Sigmoid colon (tissue), 7 donors: ENCODE measurements at places on chromosomes 2 and 18.

DNA sequence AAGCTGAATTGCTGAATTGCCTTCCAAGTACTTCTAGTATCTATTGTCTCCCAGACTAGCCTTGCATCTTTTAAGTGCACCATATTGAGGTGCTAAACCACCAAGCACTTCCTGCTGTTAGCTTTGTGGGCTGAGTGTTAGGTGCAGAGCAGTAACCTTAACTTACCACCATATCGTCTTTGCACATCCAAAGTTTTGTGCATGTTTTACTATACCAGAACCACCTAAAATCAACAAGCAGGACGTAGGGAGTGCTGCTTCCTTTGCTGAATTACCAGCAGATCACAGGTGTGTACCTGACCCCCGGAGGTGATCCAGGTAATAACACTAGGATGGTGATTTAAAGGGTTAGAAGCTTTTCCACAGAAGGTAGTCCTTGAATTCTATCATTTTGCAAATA lies 359.9 kb upstream of the HNRNPA3 start:
- H3K27ac ChIP-seq: no peak overlapping the region
- no peaks in the 10 kb centered on the region for H3K4me1 ChIP-seq
- H3K36me3 ChIP-seq: no peaks in the 10 kb centered on the region
- no peak for DNase-seq

DNA sequence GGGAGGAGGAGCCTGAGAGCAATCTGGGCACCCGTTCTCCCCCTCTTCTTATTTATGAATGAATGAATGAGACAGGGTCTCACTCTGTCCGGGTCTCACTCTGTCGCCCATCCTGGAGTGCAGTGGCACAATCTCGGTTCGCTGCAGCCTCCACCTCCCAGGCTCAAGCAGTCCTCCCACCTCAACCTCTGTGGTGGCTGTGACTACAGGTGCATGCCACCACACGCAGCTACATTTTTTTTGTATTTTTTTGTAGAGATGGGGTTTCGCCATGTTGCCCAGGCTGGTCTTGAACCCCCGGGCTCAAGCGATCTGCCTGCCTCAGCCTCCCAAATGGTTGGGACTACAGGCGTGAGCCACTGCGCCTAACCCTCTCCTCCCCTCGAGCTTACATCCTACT lies 198.4 kb downstream of the NEDD4L start:
- no peak for DNase-seq
- H3K4me3 ChIP-seq: no peak overlapping the region
- no peak overlapping the region for H3K27ac ChIP-seq
- H3K36me3 ChIP-seq: no peaks in the 10 kb centered on the region

DNA sequence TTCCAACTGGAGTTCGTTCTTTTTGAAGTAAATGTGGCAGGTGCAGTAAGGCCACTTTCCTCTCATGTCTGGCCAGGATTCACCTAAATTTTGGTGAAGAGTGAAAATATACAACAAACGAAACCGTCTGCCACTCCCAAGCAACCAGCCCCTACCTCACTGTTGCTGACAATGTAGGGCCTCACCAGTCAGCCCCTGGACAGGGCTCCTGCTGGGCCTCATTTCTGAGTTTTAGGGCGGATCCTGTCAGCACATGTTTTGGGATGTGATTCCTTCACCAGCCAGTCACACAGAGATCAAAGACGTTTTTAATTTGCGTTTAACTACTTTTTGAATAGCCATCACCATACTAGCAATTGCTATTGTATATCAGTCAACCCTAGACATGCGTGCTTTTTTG lies 185.0 kb downstream of the WDR7 start:
- H3K4me3 ChIP-seq: no peak overlapping the region
- DNase-seq: no peak
- no peaks in the 10 kb centered on the region for H3K4me1 ChIP-seq
- no peaks in the 10 kb centered on the region for H3K36me3 ChIP-seq

DNA sequence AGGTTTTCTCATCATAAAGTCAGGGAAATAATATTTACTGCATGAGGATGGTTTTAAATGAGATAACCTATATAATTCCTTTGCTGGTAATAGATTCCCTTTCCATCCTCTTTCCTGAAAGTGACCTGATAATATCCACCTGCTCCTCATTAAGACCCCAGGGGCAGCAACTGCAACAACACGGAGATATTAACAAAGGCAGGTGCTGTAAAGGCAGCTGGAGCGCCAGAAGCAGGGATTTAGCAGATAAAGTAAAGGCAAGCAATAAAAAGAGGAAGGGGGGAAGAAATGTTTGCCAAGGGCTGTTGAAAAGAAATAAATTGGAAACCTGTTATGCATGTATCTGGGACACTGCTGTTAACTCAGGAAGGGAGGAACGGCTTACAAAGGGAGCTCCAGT lies 472.6 kb upstream of the KLHL29 start:
- no peak overlapping the region for H3K4me3 ChIP-seq
- no peaks in the 10 kb centered on the region for H3K4me1 ChIP-seq
- no peaks in the 10 kb centered on the region for H3K36me3 ChIP-seq
- no peaks in the 10 kb centered on the region for H3K27me3 ChIP-seq
- no peak overlapping the region for H3K27ac ChIP-seq

GRCh38 chr2:10987861-10988260 lies 76.1 kb downstream of the KCNF1 start:
- H3K4me3 ChIP-seq: no peak overlapping the region
- no peak for DNase-seq
- H3K4me1 ChIP-seq: peaks cover 5% of the 10 kb centered on the region
- H3K27ac ChIP-seq: no peak overlapping the region
- no peaks in the 10 kb centered on the region for H3K27me3 ChIP-seq

DNA sequence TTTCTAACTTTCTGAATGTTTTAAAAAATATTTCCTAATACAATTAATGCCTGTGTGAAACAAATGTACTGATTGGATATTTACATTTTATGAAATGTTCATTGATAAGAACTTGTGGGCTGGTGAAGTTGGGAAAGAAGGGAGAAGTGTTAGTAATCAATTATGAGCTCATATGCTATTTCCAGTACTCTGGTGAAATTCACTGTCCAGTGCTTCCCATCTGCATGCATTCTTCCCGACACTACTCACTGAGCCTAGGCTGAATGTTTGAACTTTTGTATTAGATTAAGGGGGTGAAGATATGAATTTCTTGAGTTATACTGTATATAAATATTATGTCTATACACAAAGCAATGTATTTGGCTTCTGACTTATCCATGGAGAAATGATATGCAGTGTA lies 36.0 kb downstream of the SKA1 start:
- no peaks in the 10 kb centered on the region for H3K4me1 ChIP-seq
- DNase-seq: no peak
- no peaks in the 10 kb centered on the region for H3K36me3 ChIP-seq
- peaks cover 11% of the 10 kb centered on the region for H3K27me3 ChIP-seq
- H3K4me3 ChIP-seq: no peak overlapping the region

DNA sequence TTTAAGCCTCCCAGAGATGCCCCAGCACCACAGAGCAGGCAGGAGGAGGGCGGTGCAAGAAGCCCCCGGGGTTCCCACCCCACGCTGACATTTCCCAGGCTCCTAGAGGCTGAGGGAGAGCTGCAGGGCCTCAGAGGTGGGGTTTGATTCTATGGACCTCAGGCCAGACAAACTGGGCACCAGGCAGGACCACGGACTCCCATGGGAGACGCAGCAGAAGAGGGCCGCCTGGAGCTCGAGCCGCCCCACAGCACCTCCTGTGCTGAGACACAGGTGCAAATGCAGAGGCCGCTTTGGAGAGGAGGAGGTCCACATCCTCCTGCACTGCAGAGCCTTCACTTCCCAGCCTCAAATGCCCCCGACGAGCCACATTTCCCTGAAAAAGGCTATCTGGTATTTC lies 62.7 kb downstream of the PSMG2 start:
- no peaks in the 10 kb centered on the region for H3K4me1 ChIP-seq
- no peaks in the 10 kb centered on the region for H3K27me3 ChIP-seq
- H3K36me3 ChIP-seq: no peaks in the 10 kb centered on the region
- H3K27ac ChIP-seq: no peak overlapping the region
- DNase-seq: no peak

- peak; percentile 71 for DNase-seq
- no peaks in the 10 kb centered on the region for H3K36me3 ChIP-seq
- H3K4me1 ChIP-seq: no peaks in the 10 kb centered on the region
Observed at GRCh38 chr2:190781604-190782198, 98.9 kb upstream of the GLS start.

GRCh38 chr2:134282629-134283400 lies 28.9 kb downstream of the MGAT5 start:
- no peaks in the 10 kb centered on the region for H3K36me3 ChIP-seq
- no peak overlapping the region for H3K4me3 ChIP-seq
- no peaks in the 10 kb centered on the region for H3K4me1 ChIP-seq
- no peak for DNase-seq
- no peak overlapping the region for H3K27ac ChIP-seq
- no peaks in the 10 kb centered on the region for H3K27me3 ChIP-seq

DNA sequence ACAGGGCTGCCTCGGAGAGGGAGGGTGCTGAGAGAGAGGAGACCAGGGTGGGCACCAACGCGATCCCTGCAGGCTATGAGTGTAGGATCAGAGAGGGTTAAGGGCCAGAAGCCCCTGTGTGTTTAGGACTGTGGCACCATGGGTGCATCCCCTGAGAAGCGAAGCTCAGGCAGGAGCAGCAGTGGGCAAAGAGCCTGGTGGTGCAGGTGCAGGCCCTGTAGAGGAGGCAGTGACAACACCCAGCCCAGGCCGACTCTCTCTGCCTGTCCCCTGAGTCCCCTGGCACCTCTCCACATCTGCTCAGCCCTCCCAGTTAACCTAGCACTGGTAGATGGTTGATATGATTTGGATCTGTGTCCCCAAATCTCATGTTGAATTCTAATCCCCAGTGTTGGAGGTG lies 139.8 kb downstream of the RNF152 start:
- DNase-seq: no peak
- no peaks in the 10 kb centered on the region for H3K27me3 ChIP-seq
- H3K4me1 ChIP-seq: no peaks in the 10 kb centered on the region
- no peak overlapping the region for H3K4me3 ChIP-seq
- no peak overlapping the region for H3K27ac ChIP-seq

DNA sequence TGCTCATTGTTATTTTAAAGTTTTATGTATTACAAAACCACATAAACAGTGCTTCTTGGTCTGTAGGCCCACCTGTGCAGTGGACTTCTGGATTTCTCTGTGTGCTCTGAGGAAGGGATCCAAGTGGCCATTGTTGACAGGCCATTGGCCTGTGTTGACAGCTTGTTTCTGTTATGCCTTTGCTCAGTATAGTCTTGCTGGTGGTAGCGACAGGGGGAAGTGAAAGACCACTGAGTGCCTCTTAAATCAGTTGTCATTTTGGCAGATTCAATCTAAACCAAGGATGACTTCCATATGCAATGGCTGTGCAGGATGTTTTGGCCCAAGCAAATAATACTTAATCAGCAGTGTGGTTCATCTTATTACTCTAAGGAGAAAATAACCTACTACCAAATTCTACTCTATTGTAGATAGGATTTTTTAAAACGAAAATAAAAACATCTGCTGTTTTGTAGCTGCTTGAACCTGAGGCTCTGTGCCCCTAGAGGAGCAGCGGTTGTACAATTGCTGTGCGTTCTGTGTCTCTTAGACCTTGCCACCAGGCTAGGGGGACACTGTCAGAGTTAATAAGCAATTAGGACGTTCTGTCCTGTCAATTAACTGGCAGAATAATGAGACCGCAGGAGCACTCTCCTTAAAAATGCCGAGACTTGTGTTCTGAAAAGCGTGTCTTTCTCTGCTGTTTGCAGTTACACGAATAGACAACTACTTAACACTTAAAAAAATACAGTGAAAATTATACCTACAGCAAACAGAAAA lies 108.2 kb downstream of the RHBDD1 start:
- no peak overlapping the region for H3K4me3 ChIP-seq
- no peaks in the 10 kb centered on the region for H3K27me3 ChIP-seq
- no peaks in the 10 kb centered on the region for H3K4me1 ChIP-seq

DNA sequence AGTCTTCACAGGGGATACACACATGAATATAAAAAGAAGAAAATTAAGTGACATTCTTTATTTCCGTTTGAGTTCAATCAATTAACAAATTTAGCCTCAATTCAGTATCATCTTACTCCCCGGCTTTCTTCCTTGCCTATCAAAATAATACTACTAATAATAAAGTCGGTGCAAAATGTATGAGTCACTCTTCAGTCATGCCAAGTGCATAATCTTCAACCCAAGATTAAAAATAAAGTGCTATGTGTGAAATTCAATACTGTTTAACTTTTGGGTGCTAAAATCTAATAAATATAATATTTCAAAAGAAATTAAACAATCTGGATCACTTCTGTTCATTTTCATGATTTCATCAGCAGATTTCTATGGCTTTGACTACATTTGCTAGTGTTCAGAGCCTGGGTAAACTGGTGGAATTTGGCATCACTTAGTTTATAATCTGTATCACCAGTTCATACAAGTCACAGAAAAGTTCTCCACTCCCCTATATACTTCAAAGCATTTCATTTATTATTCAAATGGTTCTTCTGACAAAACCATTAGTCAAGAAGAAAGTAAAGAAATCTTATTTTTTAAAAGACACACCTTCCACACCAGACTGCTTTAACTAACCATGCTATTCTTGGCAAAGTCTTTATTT lies 183.6 kb downstream of the THADA start:
- peaks cover 76% of the 10 kb centered on the region for H3K4me1 ChIP-seq
- no peak overlapping the region for H3K4me3 ChIP-seq
- no peaks in the 10 kb centered on the region for H3K27me3 ChIP-seq
- H3K36me3 ChIP-seq: no peaks in the 10 kb centered on the region
- no peak overlapping the region for H3K27ac ChIP-seq

DNA sequence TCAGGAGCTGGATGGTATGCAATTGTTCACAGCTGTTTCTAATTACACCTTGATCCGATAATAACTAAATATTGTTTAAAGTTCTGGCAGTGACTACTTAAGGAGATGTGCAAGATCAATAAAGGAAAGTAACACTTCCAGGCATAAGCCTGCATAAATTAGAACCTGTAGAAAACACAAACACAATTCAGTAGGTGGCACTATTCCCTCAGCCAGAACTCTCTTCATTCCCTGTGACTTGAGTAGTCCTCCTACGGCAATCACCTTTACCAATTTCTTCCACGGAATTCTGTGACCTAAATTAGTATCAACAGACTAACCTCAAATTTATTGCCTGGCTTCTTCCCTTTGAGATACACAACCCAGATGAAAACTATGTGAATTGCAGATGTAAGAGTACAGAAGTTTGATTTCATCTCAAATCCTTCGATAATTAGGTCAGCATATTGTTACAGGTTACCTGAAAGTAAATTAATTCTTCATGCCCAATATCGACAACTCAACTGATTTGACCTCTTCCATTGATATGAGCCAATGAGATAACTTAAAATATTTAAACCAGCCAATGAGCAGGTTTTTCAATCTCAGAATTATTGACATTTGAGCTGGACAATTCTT lies 137.8 kb downstream of the PID1 start:
- H3K27me3 ChIP-seq: no peaks in the 10 kb centered on the region
- H3K4me3 ChIP-seq: no peak overlapping the region
- no peaks in the 10 kb centered on the region for H3K36me3 ChIP-seq
- H3K27ac ChIP-seq: no peak overlapping the region
- no peaks in the 10 kb centered on the region for H3K4me1 ChIP-seq

- H3K4me1 ChIP-seq: peaks cover 7% of the 10 kb centered on the region
- H3K27ac ChIP-seq: peak overlapping the region; percentile 55
- H3K27me3 ChIP-seq: no peaks in the 10 kb centered on the region
- no peak overlapping the region for H3K4me3 ChIP-seq
- no peak for DNase-seq
Observed at GRCh38 chr18:76364282-76365259, 130.5 kb downstream of the ZNF516 start.

- DNase-seq: no peak
- H3K36me3 ChIP-seq: no peaks in the 10 kb centered on the region
- no peaks in the 10 kb centered on the region for H3K4me1 ChIP-seq
Observed at GRCh38 chr2:215120401-215120800, 18.0 kb downstream of the ABCA12 start.

GRCh38 chr2:231937057-231937456 lies 10.9 kb upstream of the NPPC start:
- H3K4me3 ChIP-seq: no peak overlapping the region
- no peak for DNase-seq
- H3K36me3 ChIP-seq: no peaks in the 10 kb centered on the region
- no peak overlapping the region for H3K27ac ChIP-seq
- H3K27me3 ChIP-seq: no peaks in the 10 kb centered on the region
- no peaks in the 10 kb centered on the region for H3K4me1 ChIP-seq
